Stimulated activated CD8-positive, alpha-beta memory T cell treated with anti-CD3 and anti-CD28 coated beads, Interleukin-2, amount 100 ng/mL, for 1 hour (primary cell): ENCODE measurements at places on chromosomes 4 and X.

GRCh38 chrX:10526451-10526850, 93.9 kb downstream of the MID1 start:
- no peak for DNase-seq

DNA sequence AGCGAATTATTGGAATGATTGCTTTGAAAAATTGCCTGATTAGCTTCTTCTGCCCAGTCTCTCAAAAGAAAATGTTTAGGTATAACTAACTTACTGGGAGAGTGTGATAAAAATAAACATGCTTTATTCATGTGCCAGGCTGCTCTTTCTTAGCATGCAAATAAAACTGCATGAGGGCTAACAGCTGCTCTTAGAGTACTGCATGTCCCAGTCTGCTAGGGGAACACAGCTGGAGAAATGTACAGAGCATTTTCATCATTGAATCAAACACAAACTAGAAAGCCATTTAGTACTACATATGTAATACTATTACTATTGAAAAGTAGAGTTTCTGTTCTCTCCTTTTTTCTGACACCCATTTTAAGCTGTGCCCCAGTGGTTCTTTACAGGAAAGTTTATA, 726.0 kb downstream of the GRID2 start:
- no peak for DNase-seq

- DNase-seq, result no peak
Observed at GRCh38 chrX:16665089-16665488, 15.1 kb downstream of the S100G start.

DNA sequence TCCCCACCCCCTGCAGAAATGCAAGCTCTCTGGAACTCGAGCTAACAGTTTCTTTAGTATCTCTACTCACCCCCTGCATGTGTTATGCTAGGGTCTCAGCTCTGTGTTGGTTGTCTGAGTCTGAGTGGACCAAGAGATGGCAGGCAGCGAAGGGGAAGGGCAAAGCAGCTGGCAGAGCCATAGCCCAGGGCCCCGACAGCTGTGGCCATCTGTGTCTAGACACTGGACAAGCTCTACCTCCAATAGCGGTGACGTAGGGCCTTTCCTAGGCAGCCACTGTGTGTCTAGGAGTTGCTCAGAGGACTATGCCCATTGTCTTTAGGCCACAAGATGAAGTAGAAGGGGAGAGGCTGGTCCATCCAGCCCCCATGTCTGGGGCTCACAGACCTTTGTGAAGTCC, 79.2 kb downstream of the EFNB1 start:
- no peak for DNase-seq

DNA sequence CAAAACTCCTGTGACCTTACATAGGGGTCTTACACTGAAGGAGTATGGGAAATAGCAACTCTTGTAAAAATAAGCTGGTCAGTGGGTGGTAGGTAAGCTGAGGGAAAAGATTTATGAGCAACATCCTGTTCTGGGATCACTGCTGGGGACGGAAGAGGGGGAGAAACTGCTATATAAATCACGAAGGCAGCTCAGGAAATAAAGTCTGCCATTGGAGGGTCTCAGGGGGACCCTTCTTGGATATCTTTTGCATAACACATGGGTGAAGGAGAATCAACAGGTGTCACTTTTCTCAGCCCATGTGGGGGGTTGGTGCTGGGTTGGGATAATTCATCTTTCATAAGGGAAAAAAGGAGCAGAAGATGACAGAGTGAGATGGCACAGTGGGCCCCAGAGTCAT, 33.7 kb downstream of the AFF1 start:
- DNase-seq, result no peak

DNA sequence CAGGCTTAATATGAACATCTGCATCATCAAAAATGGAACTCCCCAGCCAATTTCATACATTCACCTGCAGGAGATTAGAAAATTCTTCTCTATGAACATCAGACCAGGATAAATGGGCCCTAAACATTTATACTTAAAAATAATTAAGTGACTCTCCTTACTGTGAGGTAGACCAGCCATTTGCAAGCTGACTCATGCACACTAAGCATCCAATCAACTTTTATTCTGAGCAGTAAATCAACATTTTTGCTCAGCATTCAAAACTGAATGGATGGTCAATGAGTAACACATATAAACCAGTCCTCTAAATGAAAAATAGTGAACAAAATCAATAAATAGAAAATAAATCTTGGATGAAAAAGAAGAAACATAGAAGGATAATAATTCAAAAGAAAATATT, 19.9 kb upstream of the PCDH10 start:
- no peak for DNase-seq

- no peak for DNase-seq
Observed at GRCh38 chr4:187996502-187997177, 1.1 kb downstream of the ZFP42 start.

DNA sequence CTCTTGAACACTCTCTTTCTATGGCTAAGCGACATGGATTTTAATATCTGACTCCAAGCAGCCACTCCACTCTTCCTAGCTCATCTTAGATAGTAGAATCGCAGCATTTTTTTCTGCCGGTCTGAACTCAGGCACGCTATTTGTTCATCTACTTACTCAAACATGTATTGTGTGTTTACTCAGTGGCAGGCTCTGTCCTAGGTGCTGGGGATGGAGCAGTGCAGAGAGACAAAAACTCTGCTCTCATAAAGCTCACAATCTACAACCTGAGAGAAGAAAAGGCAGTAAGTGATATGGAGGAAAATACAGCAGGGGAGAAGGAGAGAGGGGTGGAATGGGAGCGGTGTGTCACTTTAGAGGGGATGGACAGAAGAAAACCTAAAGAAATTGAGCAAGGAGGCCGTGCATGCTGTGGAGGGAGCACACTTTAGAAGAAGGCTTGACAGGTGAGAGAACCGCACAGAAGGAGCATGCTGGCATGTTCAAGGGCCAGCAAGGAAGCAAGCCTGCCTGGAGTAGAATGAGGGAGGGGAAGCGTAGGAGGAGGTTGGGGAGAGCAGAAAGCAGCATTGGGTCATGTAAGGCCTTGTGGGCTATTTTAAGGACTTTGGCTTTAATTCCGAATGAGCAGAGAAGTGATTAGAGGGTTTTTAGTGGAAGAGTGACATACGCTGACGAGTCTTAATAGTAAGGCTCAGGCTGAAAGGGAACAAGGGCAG, 132.0 kb downstream of the ANK2 start:
- DNase-seq, result no peak

DNA sequence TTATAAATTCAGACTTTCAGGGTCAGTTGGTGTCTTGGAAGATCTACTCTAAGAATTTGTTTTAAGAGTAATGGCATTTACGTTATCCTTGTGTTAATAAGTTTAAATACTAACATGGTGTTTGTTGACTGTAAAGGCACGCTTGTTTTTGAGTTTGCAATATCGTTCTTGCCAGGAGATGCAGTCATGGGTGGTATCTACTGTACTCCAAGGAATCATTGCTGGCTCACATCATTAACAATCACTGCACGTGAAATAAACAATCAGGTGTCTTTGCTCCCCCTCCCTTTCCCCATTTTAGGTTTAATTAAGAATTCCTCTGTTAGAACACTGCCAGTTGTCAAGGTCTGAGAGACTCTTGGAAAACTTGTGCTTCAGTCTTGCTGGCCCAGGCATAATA, 1.6 kb downstream of the HHIP start:
- no peak for DNase-seq

- no peak for DNase-seq
Observed at GRCh38 chr4:176676901-176677300, 115.8 kb downstream of the VEGFC start.
